ENCODE measurements at places on chromosomes 16 and 17. TPM values are rescaled to one million over a fixed set of nuclear protein-coding genes. Genes with fewer than 3 reads are reported as not detected.

KRTAP9-6 gene
- total RNA-seq = not detected

CCDC92B gene
- total RNA-seq = not detected

ANKFN1 gene
- not detected for total RNA-seq

TPPP3 gene
- total RNA-seq = 1.3 TPM

PPP1R1B gene
- total RNA-seq = not detected

SLC16A13 gene
- total RNA-seq = 24.7 TPM

SSTR5 gene
- 0.24 TPM for total RNA-seq

TUBD1 gene
- total RNA-seq = 11.3 TPM

KDM6B gene
- total RNA-seq = 17.8 TPM

KRTAP9-4 gene
- total RNA-seq = not detected

PTX4 gene
- 0.31 TPM for total RNA-seq

GRCh38 chr16:48386559-48387312 lies 1.5 kb upstream of the SIAH1 start:
- no peak overlapping the region for H3K27ac ChIP-seq
- H3K36me3 ChIP-seq = no peaks in the 10 kb centered on the region
- no peaks in the 10 kb centered on the region for H3K27me3 ChIP-seq
- H3K4me1 ChIP-seq = peaks cover 18% of the 10 kb centered on the region
- no peak overlapping the region for H3K4me3 ChIP-seq
- DNase-seq = no peak

- H3K27ac ChIP-seq = no peak overlapping the region
- H3K36me3 ChIP-seq = peaks cover 12% of the 10 kb centered on the region
- H3K4me3 ChIP-seq = no peak overlapping the region
- H3K27me3 ChIP-seq = no peaks in the 10 kb centered on the region
- no peak for DNase-seq
- H3K4me1 ChIP-seq = peaks cover 3% of the 10 kb centered on the region
Observed at GRCh38 chr17:17813055-17813724, 23.6 kb downstream of the SREBF1 start.

- peaks cover 16% of the 10 kb centered on the region for H3K27me3 ChIP-seq
- H3K4me3 ChIP-seq = no peak overlapping the region
- no peaks in the 10 kb centered on the region for H3K36me3 ChIP-seq
- no peaks in the 10 kb centered on the region for H3K4me1 ChIP-seq
- DNase-seq = no peak
Observed at GRCh38 chr16:84314814-84315213, 20.1 kb downstream of the WFDC1 start.

- no peak overlapping the region for H3K27ac ChIP-seq
- no peak for DNase-seq
- peaks cover 15% of the 10 kb centered on the region for H3K4me1 ChIP-seq
- no peak overlapping the region for H3K4me3 ChIP-seq
- no peaks in the 10 kb centered on the region for H3K27me3 ChIP-seq
Observed at GRCh38 chr16:86941731-86942130, 363.4 kb downstream of the FOXL1 start.

GRCh38 chr17:55320594-55321426 lies 56.0 kb downstream of the HLF start:
- DNase-seq = no peak
- H3K27me3 ChIP-seq = no peaks in the 10 kb centered on the region
- no peak overlapping the region for H3K27ac ChIP-seq
- H3K4me1 ChIP-seq = no peaks in the 10 kb centered on the region
- H3K4me3 ChIP-seq = no peak overlapping the region

DNA sequence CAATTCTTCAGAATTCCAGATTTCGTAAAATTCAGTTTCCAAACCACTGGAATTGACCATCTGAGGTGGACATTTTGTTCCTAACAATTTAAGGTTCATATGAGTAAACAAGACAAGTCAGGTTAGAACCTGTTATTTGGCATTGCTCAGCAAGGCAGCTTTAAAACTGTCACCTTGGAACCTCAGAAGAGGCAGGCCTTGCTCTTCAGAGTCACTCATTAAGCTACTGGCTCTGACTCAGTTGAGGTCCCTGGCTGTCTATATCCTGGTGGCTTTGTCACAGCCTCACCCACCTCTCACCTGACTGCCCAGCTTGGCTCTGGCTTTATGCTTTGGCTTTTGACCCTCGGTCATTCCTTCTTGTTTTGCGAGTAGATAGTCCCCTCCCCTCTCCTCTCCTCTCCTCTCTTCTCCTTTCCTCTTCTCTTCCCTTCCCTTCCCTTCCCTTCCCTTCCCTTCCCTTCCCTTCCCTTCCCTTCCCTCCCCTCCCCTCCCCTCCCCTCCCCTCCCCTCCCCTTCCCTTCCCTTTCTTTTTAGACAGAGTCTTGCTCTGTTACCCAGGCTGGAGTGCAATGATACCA lies 238.4 kb downstream of the SHISA9 start:
- no peaks in the 10 kb centered on the region for H3K4me1 ChIP-seq
- no peak overlapping the region for H3K4me3 ChIP-seq
- H3K27ac ChIP-seq = no peak overlapping the region

DNA sequence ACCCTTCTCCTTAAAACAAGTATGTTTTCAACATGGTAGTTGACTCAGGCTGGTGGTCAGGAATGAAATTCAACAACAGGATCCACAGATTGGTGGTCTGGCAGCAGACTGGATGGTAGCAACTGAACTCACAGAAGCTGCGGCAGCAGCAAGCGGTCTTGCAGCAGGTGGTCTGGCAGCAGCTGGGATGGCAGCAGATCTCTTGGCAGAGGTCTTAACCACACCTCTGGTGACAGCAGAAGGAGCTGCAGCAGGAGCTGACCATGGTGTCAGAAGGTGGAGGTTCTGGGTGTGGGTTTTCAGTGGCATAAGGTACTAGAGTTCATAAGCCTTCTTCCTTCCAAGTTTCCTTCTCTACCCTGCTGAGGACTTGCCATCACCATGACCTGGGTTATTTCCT lies 2.2 kb upstream of the KRTAP4-1 start:
- no peak overlapping the region for H3K27ac ChIP-seq
- DNase-seq = no peak
- H3K4me1 ChIP-seq = no peaks in the 10 kb centered on the region
- no peaks in the 10 kb centered on the region for H3K36me3 ChIP-seq
- H3K27me3 ChIP-seq = no peaks in the 10 kb centered on the region

DNA sequence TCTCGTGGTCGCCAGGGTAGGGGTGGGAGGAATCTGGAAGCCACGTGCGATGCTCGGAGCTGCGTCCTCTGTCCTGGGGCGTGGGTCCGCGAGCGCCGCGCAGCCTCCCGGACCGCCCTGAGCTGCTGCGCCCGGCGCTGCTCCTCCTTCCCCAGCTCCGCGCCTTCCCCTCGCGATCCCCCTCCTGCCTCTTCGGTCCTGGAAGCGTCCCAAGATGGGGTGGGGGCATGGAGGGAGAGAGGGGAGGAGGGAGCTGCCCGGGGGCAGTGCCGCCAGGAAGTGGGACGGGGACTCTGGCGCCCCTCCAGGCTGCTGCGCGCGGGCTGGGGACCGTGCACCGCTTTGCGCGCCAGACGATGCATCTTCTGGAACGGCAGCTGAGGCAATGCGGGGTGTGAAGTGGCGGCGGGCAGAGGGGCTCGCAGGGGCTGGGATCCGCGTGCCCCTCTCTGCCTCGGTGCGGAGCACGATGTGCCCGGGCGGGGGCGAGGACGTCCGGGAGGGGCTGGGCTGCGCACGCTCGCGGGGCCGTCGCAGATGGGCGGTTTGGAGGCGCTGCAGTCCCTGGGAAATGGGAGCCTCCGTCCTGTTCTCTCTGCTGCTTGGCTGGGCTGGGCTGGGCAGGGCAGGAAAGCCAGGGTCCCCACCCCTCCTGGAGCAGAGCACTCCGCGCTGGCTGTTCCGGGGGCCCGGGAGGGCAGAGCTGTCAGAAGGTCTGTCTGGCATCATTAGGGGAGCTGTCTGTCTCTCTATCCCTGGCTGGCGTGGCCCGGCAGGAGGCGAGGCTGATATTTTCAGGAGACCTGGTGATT lies 388.0 kb downstream of the SEC14L1 start:
- H3K4me1 ChIP-seq = no peaks in the 10 kb centered on the region
- no peaks in the 10 kb centered on the region for H3K36me3 ChIP-seq
- DNase-seq = no peak
- no peak overlapping the region for H3K4me3 ChIP-seq
- H3K27ac ChIP-seq = no peak overlapping the region

DNA sequence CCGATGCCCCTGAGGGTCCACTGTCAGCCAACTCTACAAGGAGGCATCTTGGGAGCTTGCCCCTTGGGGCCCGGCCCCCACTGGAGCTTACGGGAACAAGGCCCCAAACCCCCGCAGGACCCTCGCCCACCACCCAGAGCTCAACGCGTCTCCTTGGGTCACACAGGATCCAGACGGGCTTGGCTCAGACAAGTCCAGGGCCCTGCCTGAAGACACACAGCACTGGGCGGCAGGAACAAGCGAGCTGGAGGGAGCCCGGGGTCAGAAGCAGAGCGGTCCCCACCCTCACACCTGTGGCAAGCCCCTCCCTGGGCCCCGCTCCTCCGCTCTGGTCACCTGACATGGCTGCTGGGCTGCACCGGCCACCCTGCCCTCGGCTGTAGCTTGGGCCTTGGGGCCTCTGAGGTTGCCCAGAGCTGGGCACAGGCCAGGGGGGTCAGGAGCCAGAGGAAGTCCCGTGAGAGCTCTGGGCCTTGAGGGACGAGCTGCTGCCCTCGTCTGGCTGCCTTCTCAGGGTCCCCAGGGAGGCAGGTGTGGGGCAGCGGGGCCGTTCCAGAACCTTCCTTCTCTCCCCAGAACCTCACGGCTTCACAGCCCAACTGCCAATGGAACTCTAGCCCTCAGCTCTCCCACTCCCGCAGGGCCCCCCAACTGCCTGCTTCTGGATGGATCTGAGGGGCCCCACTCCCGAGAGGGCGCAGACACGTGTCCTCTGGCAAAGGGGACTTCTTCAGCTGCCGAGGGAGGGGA lies at the start of gene CCDC154:
Gene CCDC154, minus strand, starts transcription at position 577 of the 750 bp plus-strand sequence. Its CDS starts 234 bp downstream, at position 343.
- H3K27ac ChIP-seq = no peak within 1 kb of the TSS
- no peaks in the 10 kb centered on the region for H3K27me3 ChIP-seq
- no peak within 1 kb of the TSS for H3K4me3 ChIP-seq
- no peaks in the 10 kb centered on the region for H3K4me1 ChIP-seq
- DNase-seq = no peak
- H3K36me3 ChIP-seq = peaks cover 14% of the 10 kb centered on the region

GRCh38 chr16:66426112-66427035 lies 721 bp upstream of the BEAN1 start:
- H3K27me3 ChIP-seq = peaks cover 64% of the 10 kb centered on the region
- no peak overlapping the region for H3K27ac ChIP-seq
- H3K36me3 ChIP-seq = no peaks in the 10 kb centered on the region
- H3K4me1 ChIP-seq = peaks cover 2% of the 10 kb centered on the region
- no peak for DNase-seq

DNA sequence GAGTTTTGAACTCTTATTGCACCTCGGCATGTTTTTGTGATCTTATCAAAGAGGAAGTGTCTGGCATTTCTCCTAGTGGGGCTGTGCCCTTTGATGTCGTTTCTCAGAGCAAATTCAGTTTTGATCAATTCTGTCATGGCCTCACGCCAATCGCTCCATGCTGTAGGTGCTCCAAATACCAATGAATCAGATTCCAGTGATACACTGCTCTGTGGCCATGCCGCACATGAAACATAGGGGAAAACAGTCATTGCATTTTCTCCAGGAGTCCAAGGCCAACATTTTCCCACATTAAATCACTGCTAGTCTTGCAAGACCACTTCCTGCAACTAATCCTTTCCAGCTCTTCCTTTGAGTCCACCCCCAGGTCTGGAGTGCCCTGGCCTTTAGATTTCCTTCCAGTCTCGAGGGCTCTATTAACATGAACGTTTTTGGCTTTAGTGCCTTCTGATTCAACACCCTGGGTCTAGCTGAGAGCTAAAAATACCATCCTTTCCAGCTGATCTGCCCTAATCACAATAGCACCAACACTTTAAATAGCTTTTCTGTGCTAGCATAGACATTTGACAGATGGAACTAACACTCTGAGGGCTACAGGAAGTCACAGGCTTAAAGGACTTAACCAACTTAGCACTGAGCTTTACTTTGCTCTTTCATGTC lies 18.2 kb upstream of the RASL10B start:
- peaks cover 15% of the 10 kb centered on the region for H3K36me3 ChIP-seq
- DNase-seq = peak; percentile 98

DNA sequence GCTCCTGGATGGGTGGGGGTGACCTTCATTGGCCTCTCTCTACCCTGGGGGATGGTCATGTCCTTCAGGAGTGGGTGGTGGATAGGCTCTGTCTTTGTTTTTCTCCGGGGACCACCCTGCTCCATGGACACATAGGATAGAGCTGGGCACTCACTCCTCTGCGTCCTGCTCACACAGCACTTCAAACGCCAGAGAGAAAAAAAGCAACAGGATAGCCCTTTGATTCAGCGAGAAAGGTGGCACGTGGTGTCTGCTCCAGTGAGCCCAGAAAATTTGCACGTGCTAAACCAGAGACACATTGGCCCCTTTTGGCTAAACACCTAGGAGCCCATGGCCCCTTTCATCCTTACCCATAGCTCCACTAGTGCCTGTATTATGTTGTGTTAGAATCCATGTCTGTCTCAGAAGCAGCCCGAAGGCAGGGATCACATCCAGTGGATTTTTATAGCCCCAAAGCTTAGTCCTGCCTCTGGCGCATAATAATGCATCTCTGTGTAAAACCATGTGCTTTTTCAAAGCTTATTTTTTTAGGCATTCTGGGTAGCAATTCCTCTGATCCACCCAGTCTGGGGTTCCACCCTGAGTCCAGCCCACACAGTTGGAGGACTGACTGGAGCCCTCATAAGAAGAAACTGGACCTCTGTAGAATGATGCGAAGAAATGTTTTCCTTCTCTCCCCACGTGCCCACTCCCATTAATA lies 90.1 kb downstream of the ASIC2 start:
- DNase-seq = no peak
- H3K4me3 ChIP-seq = no peak overlapping the region
- H3K27ac ChIP-seq = no peak overlapping the region
- H3K36me3 ChIP-seq = no peaks in the 10 kb centered on the region
- no peaks in the 10 kb centered on the region for H3K27me3 ChIP-seq

GRCh38 chr16:69340095-69340644 lies 598 bp downstream of the NIP7 start:
- H3K27ac ChIP-seq = peak overlapping the region; percentile 86
- peaks cover 5% of the 10 kb centered on the region for H3K36me3 ChIP-seq
- H3K4me1 ChIP-seq = peaks cover 16% of the 10 kb centered on the region
- H3K27me3 ChIP-seq = no peaks in the 10 kb centered on the region
- no peak for DNase-seq
- H3K4me3 ChIP-seq = peak overlapping the region; percentile 81

- no peak overlapping the region for H3K4me3 ChIP-seq
- H3K27me3 ChIP-seq = no peaks in the 10 kb centered on the region
- H3K4me1 ChIP-seq = no peaks in the 10 kb centered on the region
- H3K27ac ChIP-seq = no peak overlapping the region
Observed at GRCh38 chr16:10228779-10229178, 46.6 kb upstream of the GRIN2A start.

- H3K27ac ChIP-seq = no peak overlapping the region
- no peak for DNase-seq
- H3K36me3 ChIP-seq = no peaks in the 10 kb centered on the region
- H3K27me3 ChIP-seq = no peaks in the 10 kb centered on the region
Observed at GRCh38 chr16:56279132-56279531, 87.8 kb downstream of the GNAO1 start.
